ENCODE measurements at places on chromosomes 16 and 17.

- no peak for DNase-seq
These were observed 26.8 kb downstream of the ZFP1 start for GRCh38 chr16:75175074-75175473.

DNA sequence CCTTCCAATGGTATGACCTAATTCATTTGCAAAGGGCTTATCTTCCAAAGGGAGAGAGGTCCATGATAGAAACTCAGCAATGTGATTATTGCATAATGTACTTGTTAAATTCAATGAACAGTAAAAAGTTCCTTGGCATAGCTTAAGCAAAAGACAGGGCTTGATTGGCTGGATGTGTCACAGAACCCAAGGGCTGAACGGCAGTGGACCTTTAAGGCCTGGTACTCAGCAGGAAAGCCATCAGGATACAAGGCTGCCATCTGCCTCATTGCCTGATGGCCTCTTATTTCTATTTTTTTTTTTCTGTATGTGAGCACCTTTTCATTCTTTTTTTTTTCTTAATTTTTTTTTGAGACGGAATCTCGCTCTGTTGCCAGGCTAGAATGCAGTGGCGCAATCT is 208.9 kb upstream of the WSCD1 start:
- DNase-seq, result no peak

DNA sequence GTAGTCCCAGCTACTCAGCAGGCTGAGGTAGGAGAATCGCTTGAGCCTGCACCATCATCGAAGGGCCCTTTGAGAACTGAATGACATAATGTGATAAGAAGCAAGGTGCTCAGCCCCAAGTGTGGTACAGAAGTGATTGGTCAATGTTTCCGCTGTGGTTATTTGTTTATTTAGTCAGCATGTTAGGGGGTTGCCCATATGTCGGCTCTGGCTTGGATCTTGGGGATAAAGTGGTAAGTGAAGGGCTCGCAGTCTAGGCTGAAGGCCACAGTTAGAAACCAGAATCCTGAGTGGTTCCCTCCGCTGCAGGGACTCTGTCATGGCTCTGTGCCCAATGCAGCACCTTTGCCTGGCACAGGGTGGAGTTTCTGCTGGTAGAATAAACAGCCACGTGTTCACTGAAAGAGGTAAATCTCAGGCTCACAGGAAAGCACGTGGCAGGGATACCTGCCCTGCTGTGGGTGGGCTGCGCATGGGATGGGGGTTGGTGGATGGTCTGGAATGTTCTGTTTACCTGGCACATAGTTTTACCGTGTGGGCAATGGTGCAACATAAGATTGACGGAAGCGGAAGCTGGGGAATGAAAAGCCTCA is 35.4 kb downstream of the SYT17 start:
- no peak for DNase-seq

- DNase-seq, result no peak
These were observed 124.7 kb downstream of the MAF start for GRCh38 chr16:79475841-79476240.

DNA sequence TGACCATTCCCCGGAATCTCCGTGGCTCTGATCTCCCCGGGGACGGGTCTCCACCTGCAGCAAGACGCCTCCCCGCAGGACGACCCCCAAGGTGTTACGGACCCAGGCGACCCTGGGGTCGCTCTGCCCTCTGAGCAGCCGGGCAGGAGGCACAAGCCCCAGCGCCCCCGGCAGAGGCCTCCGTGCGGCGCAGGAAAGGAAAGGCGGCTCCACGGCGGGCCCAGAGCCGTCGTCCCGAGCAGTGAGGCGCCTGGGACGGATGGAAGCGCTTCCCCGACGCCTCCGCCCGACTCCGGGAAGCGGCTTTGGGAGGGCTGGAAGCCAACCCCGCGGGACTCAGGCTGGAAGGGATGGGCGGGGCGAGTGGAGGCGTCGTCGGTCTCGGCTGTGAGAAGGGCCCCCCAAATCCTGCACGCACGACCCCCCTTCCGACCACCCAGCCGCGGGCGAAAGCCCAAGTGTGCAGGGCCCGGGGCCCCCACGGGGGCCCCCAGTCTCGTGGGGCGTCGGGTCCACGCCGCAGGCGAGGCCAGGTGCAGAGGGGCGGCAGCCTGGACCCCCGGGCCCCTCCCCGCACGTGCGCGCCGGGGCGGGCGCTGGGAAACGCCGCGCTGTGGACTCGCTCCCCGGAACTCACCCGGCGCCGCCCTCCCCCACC is 32.7 kb upstream of the RPH3AL start:
- peak; percentile 24 for DNase-seq

GRCh38 chr17:79667746-79668145 is 56.9 kb upstream of the RBFOX3 start:
- DNase-seq, result no peak

DNA sequence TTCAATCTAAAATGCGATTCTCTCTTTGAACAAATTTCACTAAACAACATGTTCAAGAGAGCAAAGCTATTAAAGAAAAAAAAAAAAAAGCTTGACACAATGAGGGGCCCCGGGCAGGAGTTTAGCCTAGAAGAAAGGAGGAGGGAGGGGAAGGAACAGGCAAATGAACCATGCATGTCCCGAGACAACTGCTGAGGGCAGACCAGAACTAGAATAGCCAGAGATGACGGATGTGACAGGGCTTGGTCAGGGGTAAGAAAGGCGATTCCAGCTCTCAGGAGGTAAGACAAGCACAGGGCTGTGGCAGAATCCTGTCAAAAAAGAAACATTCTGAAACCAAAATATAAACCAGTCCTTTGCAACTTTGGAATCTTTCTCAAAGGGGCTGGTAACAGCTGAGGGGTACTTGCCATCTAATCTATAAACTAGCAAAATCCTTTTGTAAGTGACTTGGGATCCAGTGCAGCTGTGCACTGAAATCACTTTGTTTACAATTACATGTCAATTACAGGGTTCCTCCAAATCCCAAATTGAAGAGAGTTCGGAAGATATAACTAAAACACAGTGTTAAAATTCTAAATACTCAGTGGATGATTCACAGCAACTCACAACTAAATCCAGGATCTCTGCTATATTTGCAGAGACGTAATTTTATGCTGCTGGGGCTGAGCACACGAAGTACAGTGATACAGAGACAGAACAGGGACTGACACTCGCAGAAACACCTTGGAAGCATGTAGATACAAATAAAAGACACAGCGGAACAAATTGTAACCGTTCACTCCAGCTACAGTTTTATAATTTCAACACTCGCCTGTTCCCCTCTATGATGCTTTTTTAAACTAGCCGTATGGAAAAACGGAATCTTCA is 567.4 kb upstream of the ZFHX3 start:
- DNase-seq, result no peak

DNA sequence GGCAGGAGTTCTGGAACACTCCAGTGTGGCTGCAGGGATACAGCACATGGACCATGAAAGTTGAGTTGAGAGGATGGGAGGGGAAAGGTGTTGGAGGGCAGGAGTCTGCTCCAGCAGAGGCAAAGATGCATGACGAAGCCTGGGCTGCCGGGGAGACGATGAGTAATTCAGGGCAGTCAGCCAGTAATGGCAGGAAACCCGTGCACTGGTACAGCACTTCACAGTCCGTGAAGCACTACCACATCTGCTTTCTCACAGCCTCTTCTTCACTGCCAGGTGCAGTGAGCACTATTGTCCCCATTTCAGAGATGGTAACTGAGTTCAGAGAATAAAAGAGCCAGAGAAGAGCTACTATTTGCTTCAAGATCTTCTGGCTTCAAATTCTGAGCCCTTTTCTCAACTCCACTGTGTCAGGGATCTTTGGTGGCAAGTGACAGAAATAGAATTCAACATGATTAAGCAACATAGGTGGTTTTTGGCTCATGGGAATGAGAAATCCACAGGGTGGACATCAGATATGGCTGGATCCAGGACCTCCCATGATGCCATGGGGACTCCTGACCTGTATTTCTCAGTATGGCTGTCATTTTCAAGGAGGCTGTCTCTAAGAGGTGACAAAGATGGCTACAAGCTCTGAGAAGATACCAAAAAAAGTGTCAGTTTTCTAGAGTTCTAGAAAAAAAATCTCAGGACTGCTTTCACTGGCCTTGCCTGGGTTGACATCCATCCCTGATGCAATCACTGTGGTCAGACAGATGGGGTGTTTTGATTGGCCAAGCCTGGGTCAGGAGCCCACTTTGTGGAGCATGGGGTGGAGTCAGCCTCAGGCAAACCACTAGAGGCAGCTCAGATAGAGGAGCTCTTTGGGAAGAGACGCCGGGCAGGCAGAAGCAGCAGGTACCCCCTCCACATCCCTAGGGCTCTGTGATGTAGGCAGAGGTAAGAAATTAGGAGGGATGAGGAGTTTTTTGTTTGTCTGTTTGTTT is 24.7 kb downstream of the IL21R start:
- peak; percentile 62 for DNase-seq

GRCh38 chr17:18163547-18163946 is 20.1 kb upstream of the ALKBH5 start:
- DNase-seq, result no peak

DNA sequence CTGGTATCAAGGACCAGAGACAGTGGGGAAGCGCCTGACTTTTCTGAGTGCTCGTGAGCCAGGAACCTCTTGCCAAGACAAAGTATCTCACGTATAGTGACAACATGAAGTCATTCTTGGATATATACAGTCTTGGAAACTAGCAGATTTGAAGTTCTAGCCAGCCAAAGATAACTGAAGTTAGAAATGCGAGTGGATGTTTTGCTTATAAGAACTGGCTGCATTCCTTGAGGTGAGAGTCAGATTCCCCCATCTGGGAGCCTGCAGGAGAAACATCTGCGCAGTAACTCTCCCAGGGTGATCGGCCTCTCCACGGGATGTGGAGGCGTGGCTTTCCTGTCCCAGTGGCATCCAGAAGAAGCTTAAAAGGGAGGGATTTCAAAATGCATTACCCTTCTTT is 89.8 kb downstream of the SHISA6 start:
- no peak for DNase-seq

- DNase-seq, result peak; percentile 29
These were observed 340.3 kb upstream of the TNRC6C start for GRCh38 chr17:77618173-77618572.

DNA sequence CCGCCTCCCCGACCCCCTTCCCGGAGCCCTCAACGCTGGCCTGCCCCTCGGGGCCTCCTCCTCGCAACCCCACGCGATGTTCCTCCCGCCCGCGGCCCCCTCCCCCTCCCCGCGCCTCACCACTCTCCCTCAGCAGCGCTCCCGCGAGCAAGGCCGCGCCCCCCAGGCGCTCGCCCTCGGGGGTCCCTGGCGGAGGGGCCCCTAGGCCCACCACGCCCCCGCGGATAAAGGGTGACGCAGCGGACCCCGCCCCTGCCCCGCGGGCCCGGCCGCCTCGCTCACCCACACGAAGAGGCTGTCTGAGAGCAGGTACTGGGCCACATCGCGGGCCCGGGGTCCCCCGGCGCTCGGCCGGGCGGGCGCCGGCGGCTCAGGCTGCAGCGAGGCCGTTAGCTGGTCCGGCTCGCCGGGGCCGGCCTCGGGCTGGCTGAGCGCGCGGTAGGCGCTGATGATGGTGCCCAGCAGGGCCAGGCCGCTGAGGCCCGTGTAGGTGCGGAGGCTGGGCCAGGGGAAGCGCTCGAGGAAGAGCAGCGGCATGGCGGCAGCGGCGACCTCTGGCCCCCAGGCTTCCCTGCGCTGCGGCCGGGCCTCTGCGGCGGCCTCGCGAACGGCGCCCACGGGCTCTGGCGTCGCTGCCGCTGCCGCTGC is 430 bp downstream of the AMFR start:
- DNase-seq, result peak; percentile 76

DNA sequence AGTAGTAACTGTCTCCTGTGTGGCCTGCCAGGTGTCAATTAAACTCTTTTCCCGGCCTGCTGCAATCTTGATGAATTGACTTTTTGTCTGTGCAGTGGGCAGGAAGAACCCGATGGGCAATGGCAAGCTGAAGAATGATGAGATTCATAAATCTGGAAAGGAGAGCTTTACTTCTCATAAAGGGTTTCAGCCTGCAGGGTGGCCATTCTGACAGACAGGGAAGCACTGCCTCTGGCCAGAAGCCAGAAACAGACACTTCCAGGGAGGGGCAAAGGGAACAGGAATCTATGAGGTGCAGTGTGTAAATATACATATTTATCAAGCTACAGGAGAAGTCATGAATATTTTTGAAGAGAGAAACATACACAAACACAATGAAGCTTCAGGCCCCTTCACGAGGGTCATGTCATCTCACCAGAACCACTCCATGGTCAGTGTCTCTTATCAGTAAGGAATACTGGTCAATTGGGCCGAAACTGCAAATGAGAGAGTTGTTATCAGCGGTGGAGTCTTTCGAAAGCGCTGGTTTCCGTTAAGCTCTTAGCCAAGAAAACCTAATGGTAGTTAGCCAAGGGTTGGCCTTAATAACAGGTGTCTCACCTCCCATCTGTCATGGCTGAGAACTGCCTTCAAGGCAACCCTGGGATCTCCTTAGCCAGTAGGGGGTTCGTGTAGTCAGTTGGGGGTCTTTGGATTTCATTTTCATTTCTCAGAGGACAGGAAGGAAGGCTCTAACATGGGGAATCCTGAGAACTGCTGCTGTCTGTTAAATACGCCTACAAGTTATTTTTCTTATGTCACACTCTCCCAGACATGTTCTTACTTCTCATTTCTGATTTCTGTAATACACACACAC is 1.2 kb upstream of the NARF start:
- DNase-seq, result no peak

DNA sequence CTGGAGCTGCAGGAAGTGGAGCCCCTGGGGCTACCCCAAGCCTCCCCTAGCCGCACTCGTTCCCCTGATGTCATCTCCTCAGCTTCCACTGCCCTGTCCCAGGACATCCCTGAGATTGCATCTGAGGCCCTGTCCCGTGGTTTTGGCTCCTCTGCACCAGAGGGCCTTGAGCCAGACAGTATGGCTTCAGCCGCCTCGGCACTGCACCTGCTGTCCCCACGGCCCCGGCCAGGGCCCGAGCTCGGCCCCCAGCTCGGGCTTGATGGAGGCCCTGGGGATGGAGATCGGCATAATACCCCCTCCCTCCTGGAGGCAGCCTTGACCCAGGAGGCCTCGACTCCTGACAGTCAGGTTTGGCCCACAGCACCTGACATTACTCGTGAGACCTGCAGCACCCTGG is 4.1 kb upstream of the NRN1L start:
- no peak for DNase-seq

DNA sequence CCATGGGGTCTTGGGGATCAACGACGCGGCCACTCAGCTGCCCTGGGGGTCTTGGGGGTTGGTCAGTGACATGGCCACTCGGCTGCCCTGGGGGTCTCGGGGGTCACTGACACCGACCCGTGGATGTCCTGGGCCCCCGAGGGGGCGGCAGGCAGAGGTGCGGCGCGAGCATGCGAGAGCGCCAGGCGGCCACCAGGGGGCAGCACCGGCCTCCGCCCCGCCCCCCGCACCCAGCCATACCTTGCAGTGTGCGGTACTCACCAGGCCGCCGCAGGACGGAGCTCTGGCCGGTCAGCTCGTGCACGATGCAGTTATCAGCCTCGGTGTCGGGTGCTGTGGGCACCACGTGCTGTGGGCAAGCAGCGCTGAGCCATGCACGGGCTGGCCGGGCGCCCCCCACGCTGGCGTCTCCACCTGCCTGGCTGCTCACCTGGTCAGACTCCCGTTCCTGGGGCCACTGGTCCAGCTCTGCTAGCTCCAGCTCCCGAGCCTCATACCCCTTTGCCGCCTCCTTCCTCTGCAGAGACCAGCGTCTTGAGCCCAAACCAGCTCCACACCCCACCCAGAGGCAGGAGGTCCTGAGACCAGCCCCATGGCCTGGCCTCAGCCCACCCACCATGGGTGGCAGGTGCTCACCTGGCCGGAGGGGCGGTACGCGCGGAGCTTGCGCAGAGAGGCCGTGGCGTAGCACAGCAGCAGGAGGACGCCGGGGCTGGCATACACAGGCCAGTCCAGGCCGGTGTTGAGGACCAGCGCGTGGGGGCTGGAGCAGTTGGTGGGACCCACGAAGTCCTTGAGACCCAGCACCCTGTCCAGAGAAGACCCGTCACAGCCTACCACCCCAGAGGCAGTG is 31.2 kb downstream of the CTU2 start:
- peak; percentile 65 for DNase-seq

- no peak for DNase-seq
These were observed 1.9 kb downstream of the ELOB start for GRCh38 chr16:2775131-2775716.

All from tibial artery (tissue), 4 donors.